OCI-LY7 (cell line): ENCODE measurements at places on chromosomes 2 and 18.

GRCh38 chr2:220814441-220814840 is 757.7 kb downstream of the EPHA4 start:
- no peak for DNase-seq

DNA sequence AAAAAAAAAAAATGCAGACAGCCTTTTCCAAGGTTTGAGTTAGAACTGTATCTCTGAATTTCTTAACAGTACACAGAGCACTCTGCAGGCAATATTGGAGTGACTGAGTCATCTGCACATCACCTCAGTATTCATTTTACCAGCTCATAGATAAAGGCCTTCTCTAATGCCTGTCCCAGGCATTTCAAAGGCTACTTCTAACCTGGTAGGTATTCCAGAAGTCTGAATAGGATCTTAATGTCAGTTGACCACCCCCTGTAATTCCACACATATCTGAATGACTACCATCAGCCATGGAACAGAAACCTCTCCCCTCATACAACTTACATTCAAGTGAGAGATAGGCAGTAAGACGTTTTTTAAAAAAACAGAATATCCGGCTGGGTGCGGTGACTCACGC is 9.0 kb downstream of the METTL21A start:
- no peak for DNase-seq

- no peak for DNase-seq
Observed at GRCh38 chr18:8454136-8454535, 155.1 kb upstream of the RAB12 start.

GRCh38 chr18:76213991-76214390 is 281.1 kb downstream of the ZNF516 start:
- DNase-seq, result no peak

DNA sequence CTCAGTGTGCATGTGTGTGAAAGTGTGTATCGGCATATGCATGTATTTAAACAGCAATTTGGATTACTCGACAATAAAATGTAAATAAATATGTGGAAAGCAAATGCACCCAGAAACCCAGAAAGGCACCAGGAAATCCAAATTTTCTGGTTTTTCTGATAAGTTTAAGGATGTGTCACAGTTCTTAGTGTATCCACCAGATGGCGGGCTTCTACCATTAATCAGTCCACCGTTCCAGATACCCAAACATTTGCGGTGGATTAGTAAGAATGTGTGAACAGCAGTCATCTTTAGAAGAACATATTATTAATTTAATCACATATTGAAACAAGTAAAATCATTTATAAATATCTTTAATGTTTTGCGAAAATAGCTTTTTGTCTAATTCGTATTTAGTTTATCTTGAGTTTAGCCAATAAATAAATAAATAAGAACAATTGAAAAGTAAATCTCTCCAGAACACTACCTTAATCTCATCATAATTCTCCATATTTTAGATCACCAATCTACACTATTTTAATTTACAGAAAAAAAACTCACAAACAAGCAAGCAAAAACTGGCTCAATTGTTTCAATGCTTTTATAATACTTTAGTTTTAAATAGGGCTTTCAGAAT is 298.9 kb downstream of the DSEL start:
- DNase-seq, result peak; percentile 43

- no peak for DNase-seq
Observed at GRCh38 chr2:128196471-128196931, 105.5 kb downstream of the UGGT1 start.

DNA sequence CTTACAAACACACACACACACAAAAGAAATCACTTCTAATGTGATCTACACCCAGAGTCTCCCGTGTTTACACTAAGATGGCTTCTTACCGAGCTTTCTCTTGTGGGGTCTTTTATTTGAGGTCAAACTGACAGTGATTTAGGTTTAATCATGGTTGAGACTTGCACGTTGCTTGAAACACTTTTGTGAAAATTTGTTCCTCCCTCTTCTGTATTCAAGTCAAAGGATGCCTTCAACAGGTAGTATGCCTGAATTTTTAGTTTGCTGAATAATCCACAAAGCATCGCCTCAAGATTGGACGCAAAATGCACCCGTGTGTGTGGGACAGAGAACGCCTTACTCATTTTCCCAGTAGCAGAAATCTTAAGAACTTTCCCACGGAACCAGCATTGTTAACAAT is 4.0 kb upstream of the ZNF516 start:
- DNase-seq, result no peak

DNA sequence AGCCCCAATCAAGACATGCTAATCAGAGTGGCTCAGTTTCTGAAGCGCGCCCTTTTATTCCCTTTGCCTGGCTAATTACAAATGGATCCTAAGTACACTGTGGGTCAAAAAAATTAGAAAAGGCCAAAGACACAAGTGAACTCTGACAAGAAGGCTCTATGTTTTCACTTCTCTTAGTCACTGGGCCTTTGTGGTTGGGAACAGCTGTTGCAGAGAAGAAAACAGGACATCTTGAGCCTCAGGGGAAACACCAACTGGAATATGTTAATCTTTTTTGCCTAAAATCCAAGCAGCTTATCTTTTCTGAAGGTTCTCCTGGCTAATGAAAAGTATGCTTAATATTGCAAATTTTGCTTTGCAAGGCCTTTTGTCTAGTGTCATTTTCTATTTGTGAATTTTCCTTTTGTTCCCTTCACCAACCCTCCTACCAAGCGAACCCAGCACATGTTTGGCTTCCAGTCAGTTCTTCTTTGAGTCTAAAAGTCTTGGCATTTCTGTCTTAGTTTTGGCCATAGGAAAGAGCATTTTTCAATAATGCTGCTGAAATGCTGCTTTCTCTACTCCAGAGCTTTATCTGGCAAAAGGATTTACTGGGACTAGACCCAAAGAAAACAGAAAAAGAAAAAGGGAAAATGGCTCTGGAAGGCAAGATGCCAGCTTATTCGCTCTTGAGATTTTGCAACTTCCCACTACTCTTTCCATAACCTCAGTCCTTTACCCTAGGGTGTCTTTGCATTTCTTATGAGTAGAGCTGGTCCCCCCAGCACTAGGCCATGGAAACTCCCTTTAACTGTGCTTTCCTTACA is 440.2 kb upstream of the ST6GAL2 start:
- DNase-seq, result no peak

- no peak for DNase-seq
Observed at GRCh38 chr2:154133823-154134222, 262.1 kb downstream of the GALNT13 start.

DNA sequence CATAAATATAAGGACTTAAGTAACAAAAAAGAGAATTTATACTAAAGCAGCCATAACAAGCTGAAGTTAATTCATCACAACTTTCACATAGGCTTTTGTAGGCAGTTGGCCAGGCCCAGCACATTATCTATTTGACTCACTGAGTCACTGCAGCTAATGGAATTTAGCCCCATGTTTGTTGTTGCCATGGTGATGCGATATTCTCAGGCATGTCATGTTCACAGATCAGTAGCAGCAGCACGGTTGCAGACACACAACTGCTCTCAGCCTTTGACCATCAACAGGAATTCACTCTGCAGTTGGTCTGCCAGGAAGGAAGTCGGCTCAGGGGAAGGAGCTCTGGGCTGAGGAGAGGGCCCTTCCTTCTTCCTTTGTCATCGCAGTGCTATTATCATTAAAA is 639.8 kb downstream of the TMEM182 start:
- no peak for DNase-seq

DNA sequence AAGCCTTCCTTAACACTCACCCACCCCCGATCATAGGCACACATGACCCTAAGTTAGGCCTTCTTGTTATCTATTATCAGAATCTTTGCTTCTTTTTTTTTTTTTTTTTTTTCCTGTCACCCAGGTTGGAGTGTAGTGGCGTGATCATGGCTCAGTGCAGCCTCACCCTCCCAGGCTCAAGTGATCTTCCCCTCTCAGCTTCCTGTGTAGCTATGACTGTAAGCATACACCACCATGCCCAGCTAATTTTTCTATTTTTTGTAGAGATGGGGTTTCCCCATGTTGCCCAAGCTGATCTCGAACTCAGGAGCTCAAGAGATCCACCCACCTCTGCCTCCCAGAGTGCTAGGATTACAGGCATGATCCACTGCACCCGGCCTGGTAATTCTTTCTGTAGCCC is 328.7 kb downstream of the NR4A2 start:
- DNase-seq, result no peak

GRCh38 chr18:61900504-61901281 is 7.9 kb upstream of the RNF152 start:
- DNase-seq, result no peak

DNA sequence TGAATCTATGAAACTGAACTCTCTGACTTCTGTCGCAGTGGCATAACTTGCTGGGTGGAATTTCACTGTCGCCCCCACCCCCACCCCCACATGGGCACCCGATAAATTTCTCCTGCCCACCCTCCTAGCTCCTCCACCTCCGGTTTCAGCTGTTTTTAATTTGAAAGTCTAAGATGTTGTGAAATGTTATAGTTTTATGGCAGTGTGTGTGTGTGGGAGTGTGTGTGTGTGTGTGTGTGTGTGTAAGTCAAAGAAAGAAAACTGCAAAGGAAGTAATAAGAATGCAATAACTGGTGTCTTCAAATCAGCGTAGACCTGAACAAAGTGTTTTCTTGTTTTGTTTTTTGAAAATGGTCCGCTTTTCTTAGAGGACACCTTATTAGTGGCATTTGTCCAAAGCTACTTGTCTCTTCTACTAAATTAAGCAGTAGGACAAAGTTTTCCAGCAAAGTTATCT is 388 bp downstream of the DTNA start:
- DNase-seq, result no peak

DNA sequence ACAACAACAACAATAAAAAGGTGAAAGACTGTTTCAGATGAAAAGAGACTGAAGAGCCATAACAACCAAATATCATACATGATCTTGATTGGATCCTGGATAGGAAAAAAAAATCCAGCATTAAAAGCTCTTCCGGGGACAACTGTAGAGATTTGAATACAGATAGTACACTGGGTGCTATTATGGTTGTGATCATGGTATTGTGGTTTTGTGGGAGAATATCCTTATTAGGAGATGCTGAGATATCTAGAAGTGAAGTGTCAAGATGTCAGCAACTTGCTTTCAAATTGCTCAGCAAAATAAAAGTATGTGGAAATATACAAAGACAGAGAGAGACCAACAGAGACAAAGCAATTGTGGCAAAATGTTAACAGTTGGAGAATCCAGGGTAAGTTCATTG is 15.5 kb upstream of the SPATA3 start:
- DNase-seq, result no peak

DNA sequence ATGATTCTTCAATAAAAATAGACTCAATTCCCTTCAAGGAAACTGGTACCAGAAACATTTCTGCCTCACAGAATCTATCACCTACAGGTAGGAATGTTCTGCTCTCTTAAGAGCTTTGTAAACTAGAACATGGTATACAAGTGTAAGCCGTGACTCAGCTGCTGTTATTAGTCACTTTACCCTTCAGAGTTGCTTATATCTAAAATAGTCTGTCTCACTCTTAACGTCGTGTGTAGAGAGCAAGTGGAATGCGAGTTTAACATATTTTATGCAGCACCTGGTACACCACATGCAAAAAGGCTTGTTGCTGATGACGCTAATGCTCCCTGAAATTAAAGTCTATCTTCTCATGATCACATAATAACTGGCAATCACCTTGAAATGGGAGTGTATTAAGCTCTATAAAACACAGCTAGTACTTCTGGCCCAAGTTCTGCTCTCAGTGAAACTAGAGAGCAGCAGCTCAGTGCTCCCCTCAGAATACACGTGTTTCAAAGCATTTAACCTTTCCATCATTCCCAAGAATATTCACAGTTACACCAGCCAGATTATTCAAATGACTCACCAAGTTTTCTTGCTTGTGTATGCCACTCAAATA is 420.0 kb downstream of the ZEB2 start:
- no peak for DNase-seq

GRCh38 chr2:60556576-60557485 is 3.4 kb upstream of the BCL11A start:
- DNase-seq, result peak; percentile 41

GRCh38 chr18:77131100-77131651 is 1.4 kb downstream of the MBP start:
- peak; percentile 36 for DNase-seq

DNA sequence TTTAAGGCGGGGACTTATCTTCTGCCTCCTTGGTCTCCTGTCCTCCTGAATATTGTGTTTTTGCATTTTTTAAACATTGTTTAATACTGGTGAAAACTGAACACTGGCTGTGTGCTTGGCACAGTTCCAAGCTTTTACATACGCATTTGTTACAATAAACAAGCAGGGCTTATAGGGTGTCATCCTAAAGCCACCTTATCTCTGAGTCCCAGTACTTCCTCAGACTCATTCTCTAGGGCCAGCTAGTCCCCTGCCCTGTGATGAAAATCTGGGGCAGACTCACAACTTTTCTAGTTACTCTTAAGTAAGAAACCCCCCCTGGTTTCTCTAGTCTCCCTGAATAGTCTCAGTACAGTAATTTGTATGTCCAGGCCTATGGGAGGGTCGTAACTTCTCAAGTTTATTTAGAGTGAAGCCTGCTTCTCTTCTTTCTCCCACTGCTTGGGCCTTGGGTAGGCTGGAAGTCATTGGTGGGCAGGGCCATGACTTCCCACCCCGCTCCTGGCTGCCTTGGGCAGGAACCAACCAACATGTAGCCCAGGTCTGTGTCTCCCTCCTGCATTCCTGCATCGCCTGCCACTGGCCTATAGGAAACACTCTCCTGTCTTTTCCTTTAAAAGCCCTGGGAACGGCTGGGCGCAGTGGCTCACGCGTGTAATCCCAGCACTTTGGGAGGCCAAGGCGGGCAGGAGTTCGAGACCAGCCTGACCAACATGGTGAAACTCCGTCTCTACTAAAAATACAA is 7.7 kb upstream of the KCNE4 start:
- no peak for DNase-seq

DNA sequence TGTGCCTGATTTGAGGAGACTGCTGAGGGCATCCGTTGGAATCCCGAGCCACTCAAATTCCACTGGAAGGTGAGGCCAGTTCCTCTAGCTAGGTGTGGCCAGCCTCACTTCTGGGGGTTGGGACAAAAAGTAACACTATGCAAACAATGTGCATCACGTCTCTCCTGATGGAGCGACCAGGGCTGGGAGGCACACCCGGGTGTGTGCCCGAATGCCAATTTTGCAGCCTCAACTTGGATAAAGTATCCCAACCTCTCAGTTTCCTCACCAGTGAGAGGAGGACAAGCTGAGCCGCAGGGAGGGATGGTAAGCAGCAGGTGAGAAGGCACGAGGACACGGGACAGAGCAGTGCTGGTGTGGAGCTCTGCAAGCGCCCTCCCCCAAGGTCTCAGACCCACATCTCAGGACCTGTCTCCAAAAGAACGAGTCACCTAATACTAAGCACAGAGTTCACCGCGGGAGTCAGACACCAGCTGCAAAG is 218.3 kb downstream of the HAUS1 start:
- no peak for DNase-seq

DNA sequence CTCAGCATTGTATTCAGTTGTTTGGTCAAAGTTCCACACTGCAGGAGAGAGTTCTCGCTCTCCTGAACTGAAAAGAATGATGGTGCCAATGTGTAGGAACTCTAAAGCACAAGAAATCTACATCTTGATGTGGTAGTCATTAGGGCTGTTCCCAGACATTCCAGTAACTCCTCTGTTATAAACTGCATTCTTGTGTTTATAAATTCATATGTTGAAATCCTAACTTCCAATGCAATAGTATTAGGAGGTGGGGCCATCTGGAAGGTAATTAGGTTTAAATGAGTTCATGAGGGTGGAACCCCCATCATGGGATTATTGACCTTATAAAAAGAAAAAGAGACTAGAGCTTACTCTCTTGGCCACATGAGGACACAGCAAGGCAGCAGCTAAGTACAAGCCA is 239.6 kb downstream of the CDH20 start:
- DNase-seq, result no peak
